GOT3 (cell line): ENCODE measurements at places on chromosomes 2 and 18.

GRCh38 chr18:10233082-10233875 is 221.2 kb upstream of the APCDD1 start:
- no peak for DNase-seq

GRCh38 chr2:201196003-201196402 is 13.1 kb downstream of the CASP10 start:
- DNase-seq = no peak

GRCh38 chr2:223947711-223948205 is 2.6 kb upstream of the WDFY1 start:
- no peak for DNase-seq

DNA sequence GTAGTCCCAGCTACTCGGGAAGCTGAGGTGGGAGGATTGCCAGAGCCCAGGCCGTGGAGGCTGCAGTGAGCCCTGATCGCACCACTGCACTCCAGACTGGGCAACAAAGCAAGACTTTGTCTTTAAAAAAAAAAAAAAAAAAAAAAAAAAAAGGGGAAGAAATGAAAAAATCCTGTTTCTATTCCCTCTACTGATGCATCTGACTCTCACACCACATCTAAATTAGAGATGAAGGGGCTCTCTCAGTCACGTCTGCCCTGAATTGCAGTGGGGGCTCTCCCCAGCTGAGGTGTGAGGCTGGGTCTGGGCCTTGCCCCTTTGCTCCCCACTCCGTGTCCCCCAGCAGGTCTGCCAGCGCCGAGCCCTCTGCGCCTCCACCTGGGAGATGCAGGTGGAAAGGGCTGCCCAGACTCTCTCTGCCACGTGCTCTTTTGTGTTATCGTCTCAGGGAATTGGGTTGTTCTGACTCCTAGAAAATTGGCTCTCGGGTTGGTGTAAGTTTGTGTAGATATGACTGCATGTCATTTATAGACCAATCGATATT is 30.2 kb downstream of the TRAPPC12 start:
- DNase-seq = no peak

DNA sequence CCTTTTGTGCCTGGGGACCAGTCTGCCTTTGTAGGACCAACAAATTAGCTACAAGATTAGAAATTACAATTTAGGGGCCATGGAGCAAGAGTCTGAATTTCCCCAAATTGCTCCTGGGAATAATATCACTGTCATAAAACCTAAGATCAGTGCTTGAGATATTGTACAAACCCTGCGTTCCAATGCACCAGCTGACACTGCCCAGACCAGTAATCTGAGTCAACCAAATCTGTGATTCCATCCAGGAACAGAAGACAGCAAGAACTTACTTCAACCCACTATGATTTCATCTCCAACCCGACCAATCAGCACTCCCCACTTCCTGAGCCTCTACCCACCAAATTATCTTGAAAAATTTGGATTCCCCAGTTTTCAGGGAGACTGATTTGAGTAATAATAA is 1305.0 kb upstream of the NRXN1 start:
- no peak for DNase-seq

DNA sequence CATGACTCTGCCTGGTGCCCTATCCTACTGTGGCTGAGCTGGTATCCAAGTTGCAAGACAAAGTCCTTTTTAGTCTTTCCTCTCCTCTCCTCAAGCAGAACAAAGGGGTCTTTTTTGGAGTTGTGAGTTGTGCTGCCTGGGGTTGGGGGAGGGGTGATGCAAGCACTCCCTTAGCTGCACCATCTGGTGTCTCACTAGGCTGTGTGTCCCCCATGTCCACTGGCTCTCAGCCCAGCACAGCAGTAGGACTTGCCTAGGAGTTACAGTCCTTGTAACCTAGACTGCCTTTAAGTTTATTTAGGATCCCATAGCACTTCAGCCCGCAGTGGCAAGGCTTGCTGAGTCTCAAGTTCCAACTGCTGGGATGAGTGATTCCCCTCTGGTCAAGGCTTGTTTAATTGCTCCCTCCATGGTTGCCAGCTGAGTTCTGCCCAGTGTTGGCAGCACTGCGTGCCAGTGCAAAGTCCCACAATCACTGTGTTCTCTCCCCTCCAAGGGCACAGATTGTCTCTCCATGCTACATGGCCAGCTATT is 13.2 kb upstream of the ILKAP start:
- no peak for DNase-seq

- DNase-seq = no peak
These were observed 933.6 kb upstream of the CNTNAP5 start for GRCh38 chr2:123091471-123091870.

DNA sequence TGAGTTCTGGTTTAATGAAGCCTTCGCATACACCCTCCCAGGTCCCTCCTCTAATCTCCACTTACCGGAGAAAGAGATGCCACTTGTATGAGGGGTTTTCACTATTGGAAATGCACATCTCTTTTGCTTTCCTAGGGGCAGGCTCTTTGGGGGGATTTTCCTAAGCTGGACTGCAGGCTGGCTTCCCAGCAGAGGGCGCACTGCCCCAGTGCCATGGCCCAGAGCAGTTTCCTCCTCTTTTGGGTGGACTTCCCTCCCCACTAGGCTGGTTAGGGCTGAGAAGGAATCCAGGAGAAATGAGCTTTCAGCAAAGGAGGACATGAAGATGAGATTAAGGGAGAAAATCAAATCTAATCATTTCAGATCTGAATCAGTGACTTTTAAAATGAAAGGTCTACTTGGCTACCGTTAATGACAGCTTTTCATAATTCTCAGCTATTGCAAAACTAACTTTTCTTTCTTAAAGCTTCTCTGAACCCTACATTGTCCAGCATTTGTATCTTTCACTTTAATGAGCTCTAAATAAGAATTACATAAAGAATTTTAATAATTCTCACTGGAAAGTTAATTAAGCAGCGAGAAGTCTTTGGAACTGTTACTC is 784.1 kb upstream of the FANCL start:
- DNase-seq = no peak

- DNase-seq = no peak
These were observed 67.5 kb downstream of the ZEB2 start for GRCh38 chr2:144452169-144452988.

DNA sequence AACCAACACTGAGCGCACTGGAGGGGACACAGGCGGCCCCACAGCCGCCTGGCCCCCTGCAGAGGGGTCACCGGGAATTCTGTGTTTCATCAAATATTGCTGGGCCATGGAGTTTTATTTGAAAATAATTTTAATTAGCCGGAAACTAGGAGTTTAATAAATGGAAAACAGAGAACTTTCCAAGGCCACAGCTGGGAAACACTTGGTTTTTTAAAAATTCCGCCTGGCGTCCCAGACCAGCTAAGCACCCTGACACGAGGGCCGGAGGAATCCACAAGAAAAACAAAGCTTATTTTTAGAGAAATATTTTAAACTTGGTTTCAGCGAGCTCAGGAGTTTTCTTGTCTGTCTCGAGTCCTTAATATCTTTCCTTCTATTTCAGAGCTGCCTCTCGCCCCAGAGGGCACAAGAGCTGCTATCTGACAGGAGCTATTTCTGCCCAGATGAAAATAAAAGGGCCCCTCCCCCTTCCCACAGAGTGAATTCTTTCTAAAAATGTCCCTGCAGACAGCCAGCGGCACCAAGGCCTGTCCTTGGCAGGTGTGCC is 8.2 kb downstream of the ZFP36L2 start:
- DNase-seq = no peak

- no peak for DNase-seq
These were observed 304.7 kb upstream of the TMEFF2 start for GRCh38 chr2:192499476-192499875.

- no peak for DNase-seq
These were observed 600.7 kb upstream of the ID2 start for GRCh38 chr2:8081130-8081529.

DNA sequence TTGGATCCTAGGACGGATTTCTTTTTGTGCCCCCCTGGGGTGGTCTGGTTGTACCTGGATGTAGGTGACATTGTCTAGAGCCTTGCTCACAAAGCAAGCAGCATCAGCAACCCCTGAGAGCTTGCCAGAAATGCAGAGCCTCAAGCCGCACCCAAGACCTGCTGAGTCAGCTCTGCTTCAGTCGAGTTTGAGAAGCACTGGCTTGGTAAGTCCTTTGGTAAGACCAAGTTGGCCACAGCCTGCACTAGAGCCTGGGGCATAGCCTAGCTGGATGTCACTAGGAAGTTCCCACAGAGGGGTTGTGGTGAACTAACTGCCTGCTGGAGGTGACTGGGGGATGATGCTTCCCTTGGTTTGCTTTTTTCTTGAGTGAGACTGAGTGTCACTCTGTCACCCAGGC is 6.2 kb downstream of the ABCG5 start:
- no peak for DNase-seq

DNA sequence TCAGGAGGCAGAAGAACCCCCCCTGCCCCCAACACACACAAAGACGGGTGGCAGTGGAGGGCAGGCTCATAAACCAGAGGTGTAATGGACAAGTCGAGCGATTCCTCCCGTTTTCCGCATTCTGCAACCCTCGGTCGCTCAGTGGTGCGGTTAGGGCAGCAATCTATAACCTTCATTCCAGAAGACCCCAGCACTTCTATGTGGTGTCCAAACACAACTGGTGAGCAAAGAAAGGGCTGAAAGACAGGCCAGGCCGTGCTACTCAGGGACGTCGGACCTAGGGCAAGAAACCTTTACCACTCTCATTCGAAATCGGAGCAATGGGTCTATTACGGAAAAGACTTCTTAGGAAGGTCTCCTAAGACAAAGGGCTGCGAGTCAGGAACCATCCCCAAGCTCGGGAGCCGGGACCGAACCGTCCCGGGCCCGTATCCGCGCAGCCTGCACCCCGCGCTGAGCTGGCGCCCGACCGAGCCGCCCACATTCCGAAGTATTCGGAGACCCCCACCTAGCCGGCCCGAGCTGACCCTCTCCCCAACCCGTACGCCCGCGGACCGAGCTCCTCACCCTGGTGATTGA is 568 bp downstream of the ARL5A start:
- no peak for DNase-seq
